ENCODE measurements at places on chromosomes 7 and 10.

DNA sequence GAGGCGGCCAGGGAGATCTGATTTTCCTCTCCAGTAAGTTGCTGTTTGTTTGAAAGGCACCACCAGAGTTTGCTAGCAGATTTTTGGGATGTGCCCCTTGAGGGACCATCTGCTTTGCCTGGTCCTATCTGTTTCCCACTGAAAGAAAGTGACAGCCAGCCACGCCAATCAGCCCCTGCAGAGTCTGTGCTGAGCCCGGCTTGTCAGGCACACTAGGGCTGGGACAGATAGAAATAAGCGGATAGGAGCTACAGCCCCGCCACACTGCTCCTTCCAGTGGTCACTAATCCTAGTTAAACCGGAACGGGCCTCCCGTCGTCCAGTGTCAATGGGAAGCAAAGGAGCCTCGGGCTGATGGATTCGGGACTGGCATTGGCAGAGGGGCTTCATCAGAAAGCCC is 161.9 kb upstream of the PRR15 start:
- no peak for DNase-seq

GRCh38 chr10:100469756-100470155 is 6.9 kb downstream of the WNT8B start:
- DNase-seq, result no peak

GRCh38 chr7:123769371-123769770 is 20.6 kb upstream of the WASL start:
- DNase-seq, result no peak

DNA sequence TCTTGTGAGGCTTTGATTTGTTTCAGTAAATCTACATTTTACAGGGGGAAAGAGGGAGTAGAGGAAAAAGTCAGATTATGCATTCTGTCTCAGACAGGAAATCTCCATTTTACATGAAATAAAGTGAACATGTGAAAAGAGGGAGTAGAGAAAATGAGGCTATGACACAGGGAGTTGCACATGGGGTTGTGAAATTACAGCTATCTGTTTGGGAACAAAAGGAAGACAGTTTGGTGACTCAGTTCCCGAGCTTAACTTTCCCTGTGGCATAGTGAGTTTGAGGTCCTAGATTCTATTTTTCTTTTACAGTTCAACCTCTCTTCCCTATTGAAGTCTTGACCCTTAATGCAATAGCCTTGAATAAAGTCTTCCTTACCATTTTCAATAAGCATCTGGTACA is 63.2 kb upstream of the AGR3 start:
- no peak for DNase-seq

- no peak for DNase-seq
These were observed 91.4 kb upstream of the NPVF start for GRCh38 chr7:25319707-25320106.

- DNase-seq, result no peak
These were observed 354.6 kb upstream of the PLXDC2 start for GRCh38 chr10:19461588-19461987.

DNA sequence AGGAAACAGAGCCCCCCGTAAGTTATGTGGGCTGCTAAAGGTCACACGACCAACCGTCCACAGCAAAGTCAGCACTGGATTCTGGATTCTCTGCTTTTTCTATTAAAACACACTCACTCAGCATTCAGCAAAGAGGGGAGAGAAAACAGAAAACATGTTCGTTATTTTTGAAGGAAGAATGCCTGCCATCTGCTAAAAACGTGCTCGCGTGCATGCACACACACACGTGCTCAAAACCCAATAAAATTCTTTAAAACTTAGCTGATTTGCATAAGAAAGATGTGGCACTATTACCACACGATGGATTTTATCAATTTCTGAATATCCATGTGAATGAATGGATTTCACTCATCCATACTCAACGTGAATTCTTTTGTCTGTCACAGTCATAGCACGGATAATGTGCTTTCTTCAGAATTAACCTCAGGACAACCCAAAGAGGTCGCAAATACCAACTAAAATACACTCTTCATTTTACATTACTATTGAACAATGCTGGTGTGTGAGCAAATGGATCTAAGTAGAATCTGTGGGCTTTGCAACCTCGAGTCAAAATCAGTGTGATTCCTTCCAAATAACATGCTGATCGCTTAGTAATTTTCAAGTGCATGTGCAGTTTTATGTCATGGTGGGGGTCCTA is 40.8 kb downstream of the NRP1 start:
- no peak for DNase-seq

GRCh38 chr10:49594594-49594993 is 15.5 kb upstream of the SLC18A3 start:
- DNase-seq, result no peak

DNA sequence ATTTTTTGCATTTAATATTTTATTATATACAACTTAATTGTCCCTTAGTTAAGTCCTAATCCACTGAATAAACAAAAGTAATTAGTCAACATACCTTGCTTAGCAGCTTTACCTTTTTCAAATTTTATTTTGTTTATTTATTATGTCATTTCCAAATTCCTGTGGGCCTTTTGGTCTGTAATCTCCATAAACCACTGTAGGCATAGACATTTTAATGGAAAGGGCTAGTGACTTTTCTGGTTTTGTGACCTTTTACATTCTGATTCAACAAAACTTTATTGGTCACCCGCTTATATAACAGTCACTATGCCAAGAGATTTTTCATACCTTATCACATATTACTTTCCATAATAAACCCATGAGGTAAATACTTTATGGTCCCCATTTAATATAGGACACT is 181.3 kb upstream of the PRPS1L1 start:
- no peak for DNase-seq

Measured in activated T-helper 1 cell treated with Interleukin-2 at 50 U/mL for 16 hours (primary cell).